ENCODE measurements at places on chromosomes 6 and 20.

DNA sequence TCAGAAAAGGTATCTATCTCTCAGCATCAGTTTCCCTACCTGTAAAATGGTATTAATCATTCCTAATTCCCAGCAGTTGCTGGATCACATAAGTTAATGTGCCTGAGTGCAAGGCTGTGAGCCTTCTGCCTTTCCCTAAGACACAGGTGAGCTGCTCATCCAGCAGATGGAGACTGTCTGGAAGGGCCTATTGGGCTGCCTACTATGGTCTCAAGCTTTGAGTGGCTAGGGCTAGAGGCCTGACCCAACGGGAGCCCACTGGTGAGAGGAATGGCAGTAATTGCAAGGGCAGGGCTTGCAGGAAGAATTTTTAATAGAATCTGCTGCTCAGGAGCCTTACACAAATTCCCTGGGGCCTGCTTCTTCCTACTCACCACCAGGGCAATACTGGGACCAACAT, 4.3 kb downstream of the KHDC1 start:
- no peak for DNase-seq

DNA sequence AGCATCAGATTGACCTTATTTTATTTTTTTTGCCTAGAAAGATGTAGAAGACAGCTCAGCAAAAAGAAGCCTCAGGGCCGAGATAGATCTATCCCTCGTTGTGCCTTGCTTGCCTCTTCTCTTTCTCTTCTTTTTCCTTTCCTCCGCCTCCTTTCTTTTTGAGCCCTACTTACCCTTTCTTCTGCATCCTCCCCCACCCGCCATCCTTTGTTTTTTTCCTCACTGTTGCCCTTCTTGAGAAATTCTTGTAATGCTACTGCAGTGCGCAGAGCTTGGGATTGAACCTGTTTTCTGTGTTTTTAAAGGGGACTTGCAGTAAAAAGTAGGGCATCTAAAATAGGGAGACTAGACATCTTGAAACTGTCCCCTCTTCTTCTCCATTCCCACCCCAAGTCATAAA, 18.6 kb downstream of the RALY start:
- no peak for DNase-seq

GRCh38 chr6:130314271-130314670, 51.5 kb upstream of the TMEM200A start:
- no peak for DNase-seq

DNA sequence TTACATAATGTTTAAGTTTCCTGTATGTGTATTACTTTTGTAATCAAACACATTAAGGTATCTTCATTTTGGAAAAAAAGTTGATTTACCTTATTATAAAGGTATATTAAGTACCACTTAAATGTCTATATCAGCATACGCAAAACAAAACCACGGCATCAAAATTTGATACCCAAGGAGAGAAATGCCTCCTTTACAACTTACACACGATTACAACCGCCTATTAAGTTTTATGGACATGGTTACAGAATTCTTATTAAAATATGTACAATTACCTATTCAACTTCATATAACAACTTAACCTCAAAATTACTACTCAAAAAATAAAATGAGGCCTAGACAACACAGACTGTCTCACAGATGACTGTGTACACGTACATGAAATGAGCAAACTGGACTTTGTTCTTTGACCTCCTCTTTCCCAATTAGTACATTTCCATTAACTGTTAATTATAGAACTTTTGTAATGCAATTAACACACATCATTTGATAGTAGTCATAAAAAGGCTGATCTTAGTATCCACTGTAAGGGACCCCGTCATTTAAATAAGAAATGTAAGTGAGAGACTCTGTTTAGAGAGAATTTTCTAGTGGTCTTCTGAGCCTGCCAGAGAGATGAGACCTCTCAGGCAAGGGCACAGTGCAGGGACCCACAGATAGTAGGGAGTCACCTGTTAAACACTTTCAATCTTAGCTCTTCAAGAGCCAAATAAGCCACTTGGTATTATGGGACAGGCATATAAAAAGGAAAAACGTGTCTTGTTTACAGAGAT, 2.5 kb downstream of the DIDO1 start:
- no peak for DNase-seq
